Activated T-helper 2 cell treated with anti-CD3 and anti-CD28 coated beads, Interferon-gamma antibody, Interleukin-2, Interleukin-4, amounts not matched to agents 10 μg/mL and 5 μg/mL and 100 μg/mL, durations not matched to agents 14 hours and 24 hours and 36 hours (primary cell): ENCODE measurements at places on chromosomes 7 and 10.

GRCh38 chr7:70052691-70053090, 454.4 kb downstream of the AUTS2 start:
- no peak for DNase-seq

GRCh38 chr10:94645285-94645684, 38.2 kb upstream of the CYP2C18 start:
- DNase-seq: no peak

DNA sequence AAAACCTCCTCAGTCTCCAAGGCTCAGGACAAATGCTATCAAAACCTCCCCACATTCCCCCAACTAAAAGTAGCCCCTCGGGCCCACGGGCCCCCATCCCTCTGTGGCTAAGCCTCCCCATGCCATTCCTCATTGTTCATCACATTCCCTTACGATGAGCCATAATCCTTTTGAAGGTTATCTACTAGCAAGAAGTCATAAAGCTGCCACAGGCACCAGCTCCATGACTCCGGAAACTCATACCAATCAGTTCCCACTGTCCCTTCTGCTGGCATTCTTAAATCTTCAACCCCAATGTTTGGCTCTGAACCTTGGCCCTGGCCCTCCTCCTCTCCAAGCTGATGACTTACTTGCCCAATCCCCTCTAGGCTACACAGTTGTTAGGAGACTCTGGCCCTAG, 19.4 kb upstream of the TM9SF3 start:
- DNase-seq: no peak

- DNase-seq: no peak
Observed at GRCh38 chr10:62373995-62374861, at the start of gene ZNF365. Gene ZNF365 (plus strand): TSS chr10:62374369. CDS start chr10:62376194, 1,825 bp downstream.

GRCh38 chr10:127370601-127371000, 174.2 kb upstream of the INSYN2A start:
- no peak for DNase-seq

DNA sequence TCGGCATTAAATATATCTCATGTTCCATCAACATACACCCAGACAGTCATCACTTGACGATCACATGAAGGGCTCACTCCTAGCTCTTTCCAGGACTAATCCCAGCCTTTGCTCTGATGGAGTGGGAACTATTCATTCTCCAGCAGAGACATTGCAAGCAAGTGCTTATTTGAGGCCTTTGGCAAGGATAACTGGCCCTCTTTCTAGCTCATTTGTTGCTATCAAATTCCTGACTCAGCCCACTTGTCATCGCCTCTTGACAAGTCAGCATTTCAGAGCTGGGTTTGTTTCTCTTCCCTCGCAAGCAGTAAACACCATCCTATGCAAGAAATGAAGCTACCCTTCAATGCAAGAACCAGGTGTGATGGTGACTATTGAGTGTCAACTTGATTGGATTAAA, 1165.7 kb upstream of the AUTS2 start:
- no peak for DNase-seq

- no peak for DNase-seq
Observed at GRCh38 chr7:43943417-43944187, 17.4 kb downstream of the UBE2D4 start.

DNA sequence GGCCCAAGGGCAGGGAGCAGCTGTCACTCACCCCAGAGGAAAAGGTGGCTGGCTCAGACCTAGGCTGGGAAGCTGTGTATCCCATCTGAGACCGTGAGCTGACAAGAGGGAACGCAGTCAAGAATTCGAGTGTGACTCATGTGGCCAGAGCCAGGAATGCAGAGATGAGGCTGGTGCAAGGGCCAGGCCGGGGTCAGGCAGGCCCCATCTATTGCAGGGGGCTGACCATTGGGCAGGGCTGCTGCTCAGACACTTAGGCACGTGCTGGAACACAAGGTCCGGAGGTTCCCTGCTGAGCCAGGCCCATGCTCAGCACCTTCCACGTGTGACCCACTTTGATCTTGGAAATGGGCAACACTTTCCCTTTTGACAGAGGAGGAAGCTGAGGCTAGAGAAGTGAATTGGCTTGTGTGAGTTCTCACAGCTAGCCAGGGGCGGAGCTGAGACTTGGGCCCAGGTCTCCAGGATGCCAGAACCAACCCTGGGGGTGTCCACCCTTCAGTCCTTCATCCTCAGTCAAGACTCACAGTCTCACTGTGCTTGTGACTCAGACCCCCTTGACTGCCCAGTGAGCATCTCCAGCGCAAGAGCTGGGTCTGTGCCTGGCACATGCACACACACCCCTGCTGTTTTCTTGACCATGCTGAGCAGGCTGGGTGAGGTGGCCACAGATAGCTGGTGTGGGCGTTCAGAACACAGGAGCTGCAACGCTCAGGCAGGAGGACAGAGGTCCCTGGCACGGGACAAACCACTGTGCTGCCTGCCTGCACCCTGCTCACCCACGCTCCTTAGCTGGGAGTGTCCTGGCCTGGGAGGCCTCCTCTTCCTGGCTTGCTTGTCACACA, 47.6 kb upstream of the PPIF start:
- no peak for DNase-seq

DNA sequence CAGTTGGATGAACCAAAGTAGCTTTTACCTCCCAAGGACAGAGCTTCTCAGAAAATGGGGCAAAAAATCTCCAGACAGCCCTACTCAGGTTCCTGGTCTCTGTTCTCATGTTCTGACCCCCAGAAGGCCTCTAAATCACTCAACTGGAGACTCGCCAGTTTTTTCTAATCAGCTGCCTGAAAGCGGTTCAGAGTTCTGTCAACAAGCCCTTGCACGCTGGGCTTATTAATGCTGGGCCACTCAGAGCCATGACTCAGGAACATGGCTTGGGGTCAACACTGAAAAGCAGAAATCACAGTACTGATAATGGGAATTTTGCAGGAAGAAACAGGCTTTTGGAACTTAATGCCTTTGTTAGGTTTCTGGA, 15.3 kb downstream of the ECHDC3 start:
- DNase-seq: no peak

GRCh38 chr7:25109276-25109675, 15.8 kb downstream of the CYCS start:
- no peak for DNase-seq

GRCh38 chr7:129405527-129405926, 28.7 kb upstream of the STRIP2 start:
- no peak for DNase-seq

DNA sequence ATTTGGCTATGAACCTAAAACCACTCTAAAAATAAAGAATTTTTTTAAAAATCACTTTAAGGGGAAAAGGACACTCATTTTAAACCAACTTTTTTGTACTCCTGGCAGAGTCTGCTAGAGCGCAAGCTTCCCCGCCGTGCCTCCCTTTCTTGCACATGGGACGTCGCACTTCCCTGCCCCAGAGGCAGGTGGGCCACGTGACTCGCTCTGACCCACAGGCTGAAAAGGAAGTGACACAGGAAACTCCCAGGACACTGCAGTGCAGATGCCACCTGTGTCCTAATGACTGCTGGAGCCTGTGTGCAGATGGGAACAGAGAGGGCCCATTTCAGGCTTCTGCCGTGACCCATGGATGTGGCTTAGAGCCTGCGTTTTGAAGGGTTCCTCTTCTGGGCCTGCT, 142.1 kb upstream of the LANCL2 start:
- DNase-seq: no peak

GRCh38 chr7:39602351-39602750, 21.0 kb upstream of the RALA start:
- no peak for DNase-seq

DNA sequence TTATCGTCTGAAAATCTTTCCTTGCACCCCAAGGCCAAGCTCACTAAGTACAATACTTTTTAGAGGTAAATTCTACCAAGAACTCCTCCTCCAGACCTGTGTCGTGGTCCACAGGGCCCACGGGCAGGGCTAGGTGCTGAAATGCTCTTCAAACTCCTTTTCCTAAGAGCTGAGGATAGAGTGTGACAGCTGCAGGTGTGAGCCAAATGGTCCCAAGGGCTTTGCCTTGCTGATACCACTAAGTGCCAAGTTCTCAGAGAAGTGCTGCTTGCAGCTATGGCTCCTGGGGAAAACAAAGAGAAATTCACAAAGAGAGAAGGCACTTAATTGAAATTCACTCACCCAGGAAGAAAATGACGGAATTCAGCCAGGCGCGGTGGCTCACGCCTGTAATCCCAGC, 868.9 kb upstream of the AUTS2 start:
- DNase-seq: no peak

DNA sequence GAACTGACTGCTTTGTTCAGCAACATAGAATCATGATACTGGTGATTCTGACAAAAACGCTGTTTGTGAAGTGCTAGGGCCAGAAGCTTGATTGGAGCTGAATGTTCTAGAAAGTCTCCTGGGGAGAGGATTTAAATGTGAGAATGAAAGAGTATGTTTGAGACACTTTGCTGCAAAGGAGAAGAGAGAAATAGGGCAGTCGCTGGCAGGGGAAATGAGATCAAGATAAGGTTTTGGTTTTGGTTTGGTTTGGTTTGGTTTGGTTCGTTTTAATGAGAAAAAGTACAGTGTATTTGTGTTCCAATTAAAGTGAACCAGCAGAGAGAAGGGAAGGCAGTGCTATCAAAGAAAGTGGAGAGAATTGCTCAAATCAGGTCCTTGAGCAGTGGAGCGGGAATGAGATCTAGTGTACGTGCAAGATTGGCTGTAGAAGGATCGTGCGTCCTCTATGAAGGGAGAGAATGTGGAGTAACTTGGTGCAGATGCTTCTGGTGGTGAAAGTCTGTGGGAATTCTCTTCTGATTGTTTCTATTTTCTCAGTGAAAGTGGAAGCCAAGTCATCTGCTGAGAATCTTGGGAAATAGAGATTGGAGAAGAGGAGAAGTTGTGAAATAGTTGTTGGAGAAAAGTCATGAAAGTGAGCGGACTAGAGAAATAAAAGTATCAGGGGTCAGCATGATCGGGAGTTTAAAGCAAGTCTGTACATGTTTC, 270.5 kb downstream of the CCDC3 start:
- DNase-seq: no peak

DNA sequence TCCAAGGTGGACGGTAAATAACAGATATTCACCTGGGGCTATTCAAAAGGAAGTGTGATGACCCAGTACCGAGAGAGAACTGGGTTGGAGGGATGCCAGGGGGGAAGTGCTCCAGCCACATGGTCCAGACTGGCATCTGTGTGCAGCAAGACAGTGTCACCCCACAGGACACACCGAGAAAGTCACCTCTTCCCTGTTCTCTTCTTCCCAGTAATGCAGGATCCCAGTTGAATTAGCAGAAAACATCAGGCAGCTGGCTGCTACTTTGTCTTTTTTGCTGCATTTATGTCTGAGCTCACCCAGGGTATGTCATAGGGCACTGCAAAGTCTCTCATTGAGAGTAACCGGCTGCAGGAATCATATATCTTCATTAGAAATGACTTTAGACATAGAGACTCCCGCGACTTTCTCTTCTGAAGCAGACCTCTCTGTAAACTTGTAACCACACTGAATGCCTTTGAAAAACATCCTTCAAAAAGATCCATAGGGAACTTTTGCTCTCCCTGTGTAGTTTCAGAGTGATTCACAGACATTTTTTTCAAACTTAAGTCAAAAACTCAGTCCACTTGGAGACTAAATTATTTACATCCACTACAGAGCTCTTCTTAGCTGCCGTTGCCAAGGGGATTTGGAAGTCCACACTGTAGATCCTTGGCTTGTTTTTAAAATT, 609.0 kb upstream of the DPP6 start:
- no peak for DNase-seq

DNA sequence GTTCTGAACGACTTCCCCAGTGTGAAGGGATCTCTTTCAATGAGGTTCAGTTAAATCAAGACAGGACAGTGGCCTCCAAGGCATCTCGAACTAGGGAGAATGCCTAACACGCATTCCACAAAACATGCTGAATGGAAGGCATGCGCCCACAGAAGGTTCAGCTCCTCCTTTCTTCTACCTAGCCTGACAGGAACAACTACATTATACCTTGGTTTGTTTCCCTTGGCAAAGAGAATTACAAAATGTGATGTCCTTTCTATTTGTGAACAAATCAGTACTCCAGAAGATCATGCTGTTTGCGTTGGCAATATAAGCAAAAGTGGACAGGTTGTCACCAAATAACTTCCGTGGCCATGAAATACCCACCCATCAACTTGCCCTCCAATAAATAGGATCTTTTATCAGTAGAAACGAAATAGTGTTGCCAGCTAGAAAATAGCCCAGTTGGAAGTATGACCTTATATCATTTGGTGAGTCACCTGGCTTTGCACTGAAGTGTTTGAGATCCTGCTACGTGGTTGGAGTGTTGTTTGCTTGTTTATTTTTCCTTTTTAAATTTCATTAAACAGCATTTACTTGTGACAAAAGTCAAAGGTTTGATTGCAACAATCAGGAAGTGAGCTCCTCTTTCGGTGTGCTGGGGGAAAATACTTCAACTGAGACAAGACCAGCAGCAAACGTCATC, 117.0 kb upstream of the FAM204A start:
- DNase-seq: no peak

- no peak for DNase-seq
Observed at GRCh38 chr10:19290770-19291169, 242.2 kb downstream of the MALRD1 start.

- DNase-seq: no peak
Observed at GRCh38 chr10:127577376-127578258, 28.5 kb downstream of the NPS start.

- DNase-seq: no peak
Observed at GRCh38 chr7:122803323-122803722, 82.9 kb downstream of the CADPS2 start.

- DNase-seq: no peak
Observed at GRCh38 chr7:127290116-127290655, 37.4 kb upstream of the GRM8 start.

DNA sequence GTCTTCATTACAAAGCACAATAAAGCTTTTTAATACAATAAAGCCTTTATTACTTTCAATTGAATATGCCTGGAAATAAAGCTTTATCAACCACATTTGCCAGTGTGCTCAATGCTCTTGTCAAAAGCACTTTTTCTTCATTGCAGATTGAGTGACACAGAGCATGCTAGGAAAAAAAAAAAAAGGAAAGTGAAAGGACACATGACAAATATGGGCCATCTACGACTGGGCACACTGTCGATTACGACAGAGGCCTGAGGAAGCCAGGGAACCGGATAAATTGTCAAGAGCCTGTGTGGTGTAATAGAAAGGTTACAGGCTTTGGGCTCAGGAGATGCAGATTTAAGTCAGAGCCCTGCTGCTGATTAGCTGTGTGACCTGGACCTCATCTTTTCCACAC, 84.8 kb upstream of the LRGUK start:
- DNase-seq: no peak

GRCh38 chr7:20351901-20352300, 21.2 kb downstream of the ITGB8 start:
- DNase-seq: no peak

DNA sequence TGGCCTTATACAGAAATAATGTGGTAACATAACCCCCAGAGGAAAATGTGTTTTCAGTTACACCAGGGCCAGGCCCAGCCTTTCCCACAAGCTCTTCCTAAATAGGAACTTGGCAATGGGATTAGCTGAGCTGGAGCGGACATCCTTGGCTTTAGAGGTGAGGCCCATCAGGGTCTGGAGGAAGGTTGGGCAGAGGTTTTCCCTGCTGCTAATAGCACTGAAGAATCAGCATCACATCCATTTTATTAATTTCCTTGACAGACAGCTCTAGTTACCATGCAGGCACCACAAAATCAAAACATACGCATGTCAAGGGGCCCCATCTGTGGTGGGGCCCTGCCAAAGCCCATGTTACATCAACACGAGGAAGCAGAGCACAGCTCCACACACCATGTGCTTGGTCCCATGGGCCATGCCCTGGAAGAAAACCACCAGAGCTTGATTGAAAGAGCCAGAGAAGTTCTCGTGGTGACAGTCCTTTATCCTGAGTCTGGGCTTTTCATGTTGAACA, 566.6 kb downstream of the KCNMA1 start:
- DNase-seq: no peak
